ENCODE measurements at places on chromosomes 13 and 19.

DNA sequence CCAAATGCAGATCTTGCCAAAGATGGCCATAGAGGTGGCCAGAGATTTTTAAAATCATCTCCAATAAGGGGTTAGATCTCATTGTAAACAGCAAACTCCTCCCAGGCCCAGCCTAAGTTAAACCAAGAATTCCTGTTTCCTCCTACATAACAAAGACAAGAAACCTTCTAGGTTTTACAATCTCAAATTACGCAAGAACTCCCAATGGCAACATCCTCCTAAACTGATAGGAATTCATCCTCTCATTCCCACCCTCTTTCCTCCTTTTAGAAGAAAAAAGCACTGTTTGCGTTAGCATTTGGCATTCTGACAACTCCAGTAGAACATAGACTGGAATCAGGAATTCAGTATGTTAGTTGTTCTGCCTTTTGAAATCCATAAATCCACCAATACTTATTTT, 14.6 kb downstream of the PROSER1 start:
- no peak for DNase-seq

DNA sequence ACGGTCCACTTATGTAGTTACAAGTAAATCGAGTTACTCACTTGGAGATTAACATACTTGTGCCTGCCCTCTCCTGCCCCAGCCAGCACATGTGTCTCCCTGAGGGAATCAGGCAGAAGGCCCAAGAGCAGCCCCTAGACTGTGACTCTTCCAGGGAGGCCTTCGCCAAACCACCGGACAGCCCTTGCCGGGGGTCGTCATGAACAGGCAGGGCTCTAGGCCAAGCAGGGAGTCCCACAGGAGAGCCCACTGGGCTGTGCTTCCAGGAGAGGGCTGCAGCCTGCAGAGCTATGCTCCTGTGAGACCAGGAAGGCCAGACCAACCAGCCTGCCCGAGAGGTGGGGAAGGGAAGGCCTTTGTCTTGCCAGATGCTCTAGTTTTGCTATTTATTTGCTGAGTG, 283.3 kb downstream of the FOXO1 start:
- DNase-seq: no peak

- no peak for DNase-seq
Observed at GRCh38 chr19:8460516-8461298, 15.9 kb downstream of the HNRNPM start.

DNA sequence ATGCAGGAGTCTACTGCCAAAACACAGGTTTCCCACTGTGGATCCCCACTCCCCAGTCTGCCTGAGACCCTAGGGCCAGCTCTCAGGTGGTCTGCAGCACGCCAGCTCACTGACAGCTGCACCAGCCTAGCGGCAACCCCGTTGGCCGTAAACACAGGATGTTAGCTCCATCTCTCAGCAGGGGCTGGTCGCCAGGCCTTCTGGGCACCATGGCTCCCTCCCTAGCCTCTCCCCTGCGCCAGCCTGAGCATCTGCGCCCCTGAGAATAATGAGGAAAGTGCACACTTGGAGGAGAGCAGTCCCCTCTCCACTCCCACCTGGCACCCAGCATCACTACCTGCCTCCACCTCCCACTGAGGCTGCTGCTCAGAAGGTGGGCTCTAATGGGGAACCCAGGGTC, 20.8 kb upstream of the EPHX3 start:
- no peak for DNase-seq

Measured in T-helper 17 cell (primary cell).